ENCODE measurements at places on chromosomes 1 and 21.

- DNase-seq: no peak
These were observed 31.5 kb downstream of the HMGB4 start for GRCh38 chr1:33895396-33895795.

DNA sequence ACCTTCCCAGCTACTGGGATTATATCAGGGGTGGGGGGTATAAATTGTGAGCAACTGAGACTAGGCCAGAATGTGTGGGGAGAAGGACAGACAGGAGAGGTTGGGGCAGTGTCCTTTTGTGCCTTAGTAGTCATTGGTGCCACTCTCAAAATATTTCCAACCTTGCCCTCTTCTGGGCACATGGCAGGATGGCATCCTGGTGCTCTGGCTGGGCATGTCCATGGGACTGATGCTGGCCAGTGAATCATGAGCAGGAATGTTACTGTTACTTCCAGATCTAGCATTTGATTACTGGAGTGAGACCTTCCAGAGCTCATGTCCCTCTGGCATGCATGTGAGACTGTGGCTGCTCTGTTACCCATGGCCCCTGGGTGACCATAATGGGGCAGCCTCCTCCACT is 151.2 kb downstream of the MATN1 start:
- DNase-seq: no peak

DNA sequence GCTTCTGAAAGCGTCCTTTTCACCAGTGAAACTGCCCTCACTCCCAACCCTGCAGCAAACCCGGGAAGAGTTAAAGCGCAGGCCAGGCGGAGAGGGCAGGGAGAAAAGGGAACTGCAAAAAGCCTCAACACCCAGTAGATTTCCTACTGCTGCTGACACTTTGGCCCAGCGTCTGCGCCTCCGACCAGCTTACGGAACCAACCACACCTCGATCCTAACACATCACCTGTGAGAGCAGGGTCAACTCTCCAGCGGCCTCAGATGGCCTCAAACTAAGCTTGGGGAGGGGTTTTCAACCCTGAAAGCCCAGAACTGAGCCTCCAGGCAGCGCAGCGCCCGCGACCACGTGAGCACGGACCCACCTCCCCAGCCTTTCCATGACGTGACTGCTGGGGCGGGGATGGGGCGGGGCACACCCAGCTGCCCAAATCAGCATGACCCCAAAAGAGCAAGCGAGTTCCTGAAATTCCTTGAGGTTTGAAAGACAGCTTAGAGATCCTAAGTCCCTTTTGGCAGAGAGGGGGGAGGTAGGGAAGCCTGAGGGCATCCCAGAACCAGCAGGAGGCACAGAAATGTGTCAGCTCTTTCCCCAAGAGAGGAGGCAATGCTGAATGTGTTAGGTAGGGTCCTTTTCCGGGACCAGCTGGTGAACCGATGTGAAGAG is 59.1 kb downstream of the ITPKB start:
- DNase-seq: peak; percentile 89

GRCh38 chr1:14848625-14849024 is 250.1 kb downstream of the KAZN start:
- DNase-seq: no peak

DNA sequence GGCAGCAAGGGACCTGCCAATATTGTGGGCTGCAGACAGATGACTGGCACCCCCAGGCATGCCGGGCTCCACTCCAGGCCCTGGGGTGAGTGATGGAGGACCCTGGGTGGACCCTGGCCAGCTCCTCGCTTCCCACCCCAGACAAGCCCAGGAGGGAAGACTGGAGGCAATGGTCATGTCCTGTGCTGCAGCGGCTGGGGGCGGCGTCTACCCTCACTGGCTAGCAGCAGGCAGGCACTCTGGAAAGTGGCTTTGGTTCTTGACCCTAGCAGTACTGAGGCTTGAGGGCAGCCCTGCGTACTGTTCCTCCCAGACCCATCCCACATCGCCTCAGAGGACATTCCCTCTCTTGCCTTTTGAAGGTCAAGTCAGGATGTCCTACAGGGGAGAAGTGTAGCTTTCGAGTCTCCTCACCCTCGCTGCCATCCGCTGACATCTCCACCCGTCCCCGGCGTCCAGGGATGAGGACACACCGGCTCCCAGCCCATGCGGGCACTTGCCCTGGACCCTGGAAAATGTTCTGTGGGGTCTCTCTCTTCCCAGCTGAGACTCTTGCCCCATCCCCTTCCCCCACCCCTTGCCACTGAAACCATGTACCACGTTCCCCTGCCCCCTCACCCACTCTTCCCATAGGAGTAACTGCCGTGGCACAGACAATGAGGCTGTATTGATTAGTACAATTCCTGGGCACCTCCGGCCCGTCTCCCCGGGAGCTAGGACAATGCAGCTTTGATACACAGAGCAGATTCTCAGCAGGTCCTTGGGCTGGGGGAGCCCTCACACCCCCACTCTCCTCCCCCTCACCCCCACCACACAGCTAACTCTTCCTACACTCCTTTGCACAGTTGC is 15.0 kb downstream of the SLC6A9 start:
- DNase-seq: no peak

- no peak for DNase-seq
These were observed 194.6 kb downstream of the GREM2 start for GRCh38 chr1:240417317-240417716.

DNA sequence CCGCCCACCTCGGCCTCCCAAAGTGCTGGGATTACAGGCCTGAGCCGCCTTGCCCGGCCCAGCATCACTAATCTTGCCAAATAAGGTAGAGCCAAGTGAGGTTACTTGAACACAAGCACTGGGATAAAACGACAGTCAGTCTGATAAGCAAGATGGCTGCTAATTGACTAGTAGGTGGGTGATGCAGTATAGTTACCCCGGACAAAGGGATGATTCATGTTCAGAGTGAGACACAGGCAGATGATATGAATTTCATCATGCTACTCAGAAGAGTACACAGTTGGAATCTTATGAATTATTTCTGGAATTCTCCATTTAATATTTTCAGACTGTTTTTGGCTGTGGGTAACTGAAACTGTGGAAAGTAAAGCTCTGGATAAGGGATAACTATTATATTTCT is 178.4 kb downstream of the USP25 start:
- no peak for DNase-seq

GRCh38 chr1:107782217-107782845 is 182.6 kb downstream of the VAV3 start:
- DNase-seq: no peak

DNA sequence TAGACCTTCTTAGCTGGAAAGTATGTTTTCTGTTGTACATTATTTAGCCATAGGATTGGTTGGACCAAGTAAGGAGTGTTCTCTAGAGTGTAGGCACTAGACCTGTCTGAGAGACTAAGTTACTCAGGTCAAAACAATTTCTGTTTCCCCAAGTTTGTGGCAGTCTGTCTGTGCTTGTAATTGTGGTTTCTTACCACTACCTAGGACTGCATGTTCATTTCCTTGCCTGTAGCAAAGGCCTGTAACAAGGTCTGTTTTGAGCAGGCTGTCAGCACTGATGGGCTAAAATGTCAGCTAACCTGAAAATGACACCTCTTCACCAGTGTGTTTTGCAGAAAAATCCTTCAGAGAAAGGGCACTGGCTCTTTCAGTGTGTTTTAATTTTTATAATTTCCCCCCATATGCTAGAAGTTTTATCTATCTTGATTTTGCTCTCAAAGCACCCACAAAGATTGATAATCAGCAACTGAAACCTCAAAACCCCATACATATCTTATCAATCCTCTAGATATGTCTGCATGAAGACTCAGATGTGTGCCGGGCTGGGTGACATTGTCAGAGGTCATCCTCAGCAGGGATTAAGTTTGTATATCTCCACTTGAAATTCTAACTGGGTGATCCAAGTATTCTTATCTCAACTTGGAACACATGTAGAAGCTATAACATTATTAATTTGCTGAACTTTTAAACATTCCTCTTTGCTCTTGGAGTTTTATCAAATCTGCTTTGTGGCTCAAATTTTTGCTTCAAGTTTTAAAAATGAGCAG is 50.7 kb upstream of the ST6GALNAC3 start:
- no peak for DNase-seq

GRCh38 chr1:218514689-218515088 is 169.6 kb downstream of the TGFB2 start:
- DNase-seq: no peak

- DNase-seq: peak; percentile 94
These were observed 48.0 kb upstream of the ZC3H11B start for GRCh38 chr1:219660666-219661463.

- no peak for DNase-seq
These were observed 98.2 kb downstream of the NEK7 start for GRCh38 chr1:198254948-198255347.

GRCh38 chr1:46062651-46063319 is 69.6 kb downstream of the PIK3R3 start:
- no peak for DNase-seq

DNA sequence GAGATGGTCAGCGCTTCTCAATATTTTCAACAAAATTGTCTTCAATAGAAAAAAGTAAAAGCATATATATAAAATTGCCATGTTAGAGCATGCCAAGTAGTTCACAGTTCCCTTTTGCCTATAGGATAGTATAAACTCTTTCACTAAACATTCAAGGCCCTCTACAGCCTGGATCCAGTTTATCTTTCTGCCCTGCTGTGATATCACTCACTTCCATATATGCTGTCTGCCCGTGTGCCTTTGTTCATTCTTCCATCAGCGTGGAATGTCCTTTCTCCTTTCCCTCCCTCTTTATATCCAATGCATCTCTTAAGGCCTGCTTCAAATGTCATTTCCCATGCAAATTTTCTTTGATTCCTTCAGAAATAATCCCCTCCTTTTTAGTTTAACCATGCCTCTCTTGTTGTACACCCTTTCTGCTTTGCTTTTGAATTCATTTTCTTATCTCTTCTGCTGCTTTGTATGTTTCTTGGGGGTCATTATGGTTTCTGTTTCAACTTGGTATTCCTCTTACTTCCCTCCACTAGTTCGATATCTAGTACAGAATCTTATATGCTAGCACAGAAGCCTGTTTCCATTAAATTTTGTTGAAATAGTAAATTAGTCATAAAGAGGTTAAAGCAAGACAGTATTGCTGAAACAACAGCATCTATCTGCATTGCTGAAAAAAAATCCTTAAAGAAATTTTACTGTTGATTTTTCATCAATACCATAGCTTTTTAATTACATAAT is 44.7 kb downstream of the XCL2 start:
- DNase-seq: no peak

GRCh38 chr1:179583771-179584320 is 7.8 kb upstream of the TDRD5 start:
- no peak for DNase-seq

- DNase-seq: peak; percentile 82
These were observed 33.1 kb upstream of the LRRC3 start for GRCh38 chr21:44421901-44422840.

DNA sequence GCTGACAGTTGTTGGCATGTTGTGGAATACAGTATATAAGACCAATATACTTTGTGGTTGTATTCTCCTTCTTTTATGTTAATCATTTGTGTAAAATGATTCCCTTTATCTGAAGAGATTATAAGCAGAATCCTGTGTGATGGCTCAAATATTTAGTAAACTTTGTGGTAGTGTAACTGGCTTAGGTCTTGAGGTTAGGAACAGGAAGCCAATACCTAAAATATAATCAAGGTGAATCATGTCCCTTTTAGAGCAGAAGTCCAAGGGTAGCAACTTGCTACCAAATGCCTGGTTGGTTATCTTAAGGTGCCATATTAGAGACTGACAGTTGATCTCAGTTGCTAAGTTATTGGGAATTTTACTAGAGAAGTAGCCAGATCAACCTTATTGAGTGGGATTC is 398.5 kb upstream of the ADAMTS5 start:
- DNase-seq: no peak

DNA sequence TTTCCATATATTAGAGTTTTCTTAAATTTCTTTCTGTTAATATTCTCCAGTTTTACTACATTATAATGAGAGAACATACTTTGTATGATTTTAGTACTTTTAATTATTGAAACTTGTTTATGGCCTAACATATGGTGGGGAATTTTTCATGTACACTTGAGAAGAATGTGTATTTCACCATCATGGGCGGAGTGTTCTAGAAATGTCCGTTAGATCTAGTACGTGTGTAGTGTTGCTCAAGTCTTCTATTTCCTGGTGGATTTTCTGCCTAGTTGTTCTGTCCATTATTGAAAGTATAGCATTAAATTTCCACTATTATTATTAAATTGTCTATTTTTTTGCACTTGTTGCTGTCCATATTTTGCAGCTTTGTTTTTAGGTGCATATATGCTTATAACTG is 64.0 kb upstream of the RGS21 start:
- DNase-seq: no peak

DNA sequence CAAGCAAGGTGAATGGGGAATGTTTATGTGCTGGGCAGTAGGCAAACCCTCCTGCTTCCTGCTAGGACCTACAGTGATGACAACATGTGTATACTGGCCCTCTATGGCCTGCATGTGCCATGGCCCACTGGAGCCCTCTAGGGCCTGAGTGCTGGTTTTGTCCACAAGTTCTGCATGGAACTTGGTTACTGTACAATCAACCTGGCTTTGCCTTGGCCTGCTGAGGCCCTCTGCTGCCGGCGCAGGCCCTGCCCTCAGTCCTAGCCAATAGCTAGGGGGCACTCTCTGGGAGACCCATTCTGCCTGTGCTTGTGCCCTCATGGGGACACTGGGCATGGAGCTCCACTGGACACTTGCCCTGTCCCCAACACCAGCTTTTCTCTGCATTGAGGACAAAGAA is 138.6 kb upstream of the NGF start:
- DNase-seq: no peak

- DNase-seq: no peak
These were observed 67.3 kb downstream of the NOS1AP start for GRCh38 chr1:162136760-162137159.

Data from posterior cingulate gyrus (tissue), 11 donors.